ENCODE measurements at places on chromosomes 7 and 10.

GRCh38 chr7:148014541-148014940 is 576.0 kb upstream of the C7orf33 start:
- DNase-seq = no peak

DNA sequence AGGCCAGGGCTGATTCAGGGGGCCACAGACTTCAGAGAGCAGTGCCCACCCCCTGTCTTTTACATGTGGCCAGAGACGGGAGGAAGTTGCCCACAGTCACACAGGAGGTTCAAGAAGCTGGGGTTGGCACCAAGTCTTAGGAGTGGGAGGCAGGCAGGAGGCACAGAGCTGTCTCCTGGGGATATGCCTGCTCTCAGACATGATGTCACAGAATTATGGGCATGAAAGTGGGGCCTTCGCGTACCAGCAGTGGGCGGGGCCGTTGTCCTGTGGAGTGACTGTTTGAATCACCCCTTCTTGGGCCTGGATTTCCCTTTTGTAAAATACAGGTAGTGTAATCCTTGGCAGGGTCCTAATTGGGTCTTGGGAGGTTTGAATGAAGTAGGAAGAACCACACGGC is 81.2 kb upstream of the PPIF start:
- no peak for DNase-seq

GRCh38 chr10:8594176-8594575 is 539.7 kb downstream of the GATA3 start:
- no peak for DNase-seq

DNA sequence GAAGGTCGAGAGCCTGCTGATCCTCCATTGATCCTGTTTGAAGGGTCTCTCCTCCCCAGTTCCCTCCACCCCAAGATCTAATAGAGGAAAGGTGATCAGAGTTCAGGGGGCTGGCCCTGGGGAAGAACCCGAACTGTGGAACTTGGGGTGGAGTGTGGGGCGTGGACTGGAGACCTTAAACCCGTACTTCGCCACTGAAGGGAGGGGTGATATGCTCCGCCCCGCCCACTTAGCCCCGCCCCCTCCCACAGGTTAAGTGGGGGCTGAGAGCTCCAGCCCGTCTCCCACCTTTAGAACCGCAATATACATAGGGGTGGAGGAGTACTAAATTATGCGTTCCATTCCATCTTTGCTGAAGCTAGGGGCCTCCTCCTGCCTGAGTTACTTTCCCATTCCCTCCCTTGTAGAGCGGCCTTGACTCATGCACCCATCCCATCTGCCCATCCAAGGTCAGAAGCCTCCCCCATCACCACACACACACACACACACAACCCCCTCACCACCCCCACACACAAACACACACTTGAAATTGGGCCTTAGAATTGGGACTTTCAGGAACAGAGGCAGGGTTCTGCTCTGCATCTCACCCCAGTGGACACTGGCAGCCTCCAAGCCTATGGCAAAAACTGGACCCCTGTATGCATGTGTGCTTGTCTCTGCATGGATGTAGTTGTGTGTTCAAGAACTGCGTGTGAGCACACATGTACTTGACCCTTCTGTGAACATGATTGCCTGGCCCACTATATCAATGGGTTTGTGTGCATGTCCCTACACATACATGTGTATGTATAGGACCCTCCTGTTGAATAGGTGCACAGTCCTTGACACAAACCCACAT is 991 bp downstream of the SEMA4G start:
- peak; percentile 45 for DNase-seq

GRCh38 chr10:77537071-77537470 is 100.5 kb downstream of the KCNMA1 start:
- no peak for DNase-seq

GRCh38 chr10:34176351-34176750 is 638.7 kb downstream of the PARD3 start:
- DNase-seq = no peak

GRCh38 chr7:44607141-44608068 is 978 bp downstream of the OGDH start:
- DNase-seq = no peak

- DNase-seq = no peak
Observed at GRCh38 chr10:87511526-87511925, 6.8 kb downstream of the MINPP1 start.

DNA sequence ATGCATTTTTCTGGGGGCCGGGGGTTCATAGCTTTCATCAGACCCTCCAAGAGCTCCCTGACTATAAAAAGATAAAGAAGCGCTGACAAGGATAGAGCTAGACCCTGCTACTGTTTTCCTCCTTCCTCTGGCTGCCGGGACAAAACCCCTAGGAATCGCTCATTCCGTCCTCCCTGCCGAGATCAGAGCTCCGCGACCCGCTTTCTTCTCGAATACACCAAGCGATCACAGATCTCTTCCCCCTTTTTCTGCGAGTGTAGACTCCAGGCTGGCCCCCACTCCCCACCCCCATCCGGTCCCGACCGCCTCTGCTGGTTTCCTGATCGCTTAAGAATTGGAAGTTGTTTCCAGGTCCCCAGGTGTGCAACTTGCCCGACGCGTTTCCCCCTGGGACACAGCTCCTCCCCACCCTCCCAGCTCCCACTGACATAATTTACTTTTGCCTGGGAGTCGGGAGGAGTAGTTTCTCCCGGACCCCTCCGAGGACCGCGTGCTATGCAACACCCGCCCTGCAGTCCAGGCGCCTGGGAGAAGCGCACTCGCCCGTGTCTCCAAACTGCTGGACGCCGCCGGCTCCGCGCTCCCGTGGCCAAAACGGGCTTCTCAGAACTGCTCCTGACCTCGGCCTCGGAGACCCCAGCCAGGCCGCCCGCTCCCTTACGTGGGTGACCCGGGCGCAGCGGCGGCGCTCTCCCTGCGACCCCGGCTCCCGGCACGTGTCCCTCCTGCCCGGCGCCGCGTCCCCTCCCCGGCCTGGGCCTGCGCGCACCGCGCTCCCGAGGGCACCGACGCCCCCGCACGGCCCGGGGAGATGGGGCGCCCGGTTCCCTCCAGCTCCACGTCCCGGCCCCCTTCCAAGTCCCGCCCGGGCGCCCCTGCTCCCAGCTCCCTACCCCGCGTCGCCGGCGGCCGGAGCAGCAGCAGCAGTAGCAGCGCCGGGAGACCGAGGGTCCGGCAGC is 552 bp downstream of the IL15RA start:
- DNase-seq = peak; percentile 46

- DNase-seq = no peak
Observed at GRCh38 chr7:92850516-92850915, 14.1 kb upstream of the CDK6 start.

DNA sequence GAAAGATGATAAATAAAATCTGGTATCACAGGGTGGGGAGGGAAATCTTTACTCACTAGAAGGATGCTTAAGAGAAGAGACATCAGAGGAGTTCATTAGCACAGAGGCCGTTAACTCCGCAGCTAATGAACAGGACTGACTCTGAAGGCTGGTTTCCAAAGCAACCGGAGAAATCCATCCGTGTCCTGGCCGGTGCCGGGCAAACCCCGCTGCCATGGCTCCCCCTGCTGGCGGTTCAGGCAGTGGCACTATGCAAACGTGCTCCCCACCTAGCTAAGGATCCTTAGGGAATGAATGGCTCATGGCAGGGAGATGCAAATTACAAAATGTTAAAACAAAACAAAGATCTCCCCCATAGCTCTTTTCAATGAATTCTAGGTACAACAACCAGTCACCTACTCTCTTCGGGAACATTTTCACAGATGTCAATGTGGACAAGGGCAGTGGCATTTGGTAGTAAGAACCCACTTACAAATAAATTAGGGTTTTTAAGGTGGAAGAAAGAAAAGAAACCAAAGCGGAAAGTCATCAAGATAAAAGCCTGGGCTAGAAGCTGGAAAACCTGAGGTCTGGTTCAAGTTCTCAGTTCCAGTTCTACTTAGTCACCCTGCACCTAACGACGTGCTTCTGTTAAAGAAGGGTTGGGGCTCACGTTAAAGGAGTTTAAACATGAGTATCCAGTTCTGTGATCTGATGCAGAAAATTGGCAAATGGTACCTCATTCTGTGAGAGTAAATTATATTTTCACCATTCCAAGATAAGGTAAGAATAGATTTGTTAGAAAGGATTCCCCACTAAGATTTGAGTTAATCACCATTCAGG is 138.2 kb downstream of the SVIL start:
- DNase-seq = peak; percentile 66

GRCh38 chr7:138459413-138460175 is 465 bp upstream of the TRIM24 start:
- peak; percentile 98 for DNase-seq

- DNase-seq = no peak
Observed at GRCh38 chr10:127976286-127976685, 69.4 kb downstream of the PTPRE start.

DNA sequence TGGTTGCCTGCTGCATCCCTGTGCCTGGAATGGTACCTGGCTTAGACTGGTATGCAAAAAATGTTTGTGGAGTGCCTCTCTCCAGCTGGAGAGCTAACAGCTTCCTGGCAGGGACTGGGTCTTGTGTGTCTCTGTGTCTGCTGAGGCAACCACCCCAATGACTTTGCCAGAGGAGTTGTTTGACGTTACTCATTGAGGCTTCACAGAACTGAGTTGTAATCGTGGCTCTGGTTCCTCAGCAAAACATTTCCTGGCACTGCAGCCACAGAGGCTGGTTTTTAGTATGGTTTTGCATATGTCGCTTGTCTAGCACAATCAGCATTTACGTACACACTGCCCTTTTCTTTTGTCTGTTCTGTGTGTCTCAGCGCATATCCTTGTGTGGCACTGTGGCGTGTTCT is 7.5 kb downstream of the ZNF282 start:
- DNase-seq = no peak

DNA sequence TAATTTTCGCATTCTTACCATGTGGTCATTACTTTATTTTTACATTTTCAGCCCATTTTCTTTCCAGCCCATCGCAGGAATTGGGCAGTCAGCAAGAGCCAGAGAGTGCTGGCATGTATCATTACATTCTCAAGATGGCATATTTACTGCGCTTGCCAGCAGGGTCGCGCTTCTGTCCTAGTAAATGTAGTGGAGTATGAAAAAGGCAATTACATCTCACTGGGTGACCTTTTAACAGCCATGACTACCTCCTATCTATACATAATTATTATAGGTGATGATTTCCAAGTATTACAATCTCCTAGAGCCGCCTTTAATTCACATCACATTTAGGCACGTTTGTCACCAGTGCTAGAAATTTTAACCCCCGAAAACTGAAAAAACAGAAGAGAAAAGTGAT is 433.7 kb upstream of the MGMT start:
- DNase-seq = no peak

DNA sequence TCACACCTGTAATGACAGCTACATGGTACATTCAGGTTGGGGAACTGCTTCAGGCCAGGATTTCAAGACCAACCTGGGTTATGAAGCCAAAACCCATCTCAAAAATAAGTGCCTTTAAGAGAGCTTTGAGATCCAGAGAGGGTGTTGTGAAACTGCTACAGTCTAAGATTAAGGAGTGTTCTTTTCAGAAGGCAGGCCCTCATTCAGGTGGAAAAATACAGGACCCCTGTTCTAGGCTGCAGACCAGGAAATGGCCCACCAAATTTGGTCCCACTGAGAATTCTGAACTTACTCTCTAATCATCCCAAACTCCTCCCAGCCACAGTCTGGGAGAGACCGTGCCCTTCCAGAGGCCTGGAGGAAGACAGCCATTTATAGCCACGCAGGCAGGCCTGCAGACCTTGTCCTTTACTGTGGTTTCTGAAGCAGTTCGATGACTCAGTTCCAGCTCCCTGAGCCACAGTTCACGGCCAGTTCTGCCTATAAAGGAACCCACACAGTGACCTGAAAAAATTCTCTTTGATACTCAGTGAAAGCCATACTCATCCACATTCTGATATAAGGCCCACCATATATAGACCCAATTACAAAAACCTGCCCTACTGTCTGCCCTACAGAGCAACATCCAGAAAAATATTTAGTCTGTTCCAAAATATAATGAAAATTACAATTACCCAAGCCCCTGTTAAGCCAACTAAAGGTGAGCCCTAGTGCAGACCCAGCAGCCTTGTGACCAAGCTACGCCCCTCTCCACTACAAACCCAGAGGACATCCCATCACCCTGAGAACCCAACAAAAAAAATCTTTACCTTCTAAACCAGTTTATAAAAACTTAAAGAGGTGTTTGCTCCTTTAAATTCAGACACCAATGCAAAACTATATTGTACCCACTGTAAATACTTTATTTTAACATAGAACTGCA is 21.2 kb downstream of the ZNF680 start:
- DNase-seq = no peak

DNA sequence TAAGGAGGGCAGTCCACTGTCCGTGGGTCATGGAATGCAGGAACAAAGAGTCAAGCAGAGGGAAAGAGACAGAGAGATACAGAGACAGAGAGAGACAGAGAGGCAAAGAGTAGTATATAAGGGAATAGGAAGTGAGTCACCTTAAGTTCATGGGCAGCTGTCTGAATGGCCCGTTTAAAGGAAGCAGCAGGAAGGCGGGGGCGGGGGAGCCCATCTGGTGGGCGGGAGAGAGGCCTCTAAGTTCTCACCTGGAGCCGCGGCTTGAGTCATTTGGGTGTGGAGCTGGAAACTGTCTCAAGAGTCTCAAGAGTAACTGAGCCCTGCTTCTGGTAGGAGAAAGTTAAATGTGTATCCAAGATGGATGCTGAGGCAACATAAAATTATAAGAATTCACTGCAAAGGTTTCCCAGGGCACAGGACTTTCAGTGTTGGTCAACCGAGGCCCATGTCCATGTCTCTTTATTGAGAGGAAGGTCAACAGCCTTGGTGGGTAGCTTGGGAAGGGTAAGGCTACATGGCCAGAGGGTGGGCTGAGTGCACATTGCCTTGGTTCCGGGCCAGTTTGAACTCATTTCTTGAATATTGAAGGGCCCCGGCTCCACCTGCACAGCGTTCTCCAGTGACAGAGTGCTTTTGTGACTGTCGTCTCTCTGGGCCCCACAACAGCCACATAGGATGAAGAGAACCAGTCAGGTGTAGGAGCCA is 85.5 kb upstream of the CACUL1 start:
- DNase-seq = no peak

DNA sequence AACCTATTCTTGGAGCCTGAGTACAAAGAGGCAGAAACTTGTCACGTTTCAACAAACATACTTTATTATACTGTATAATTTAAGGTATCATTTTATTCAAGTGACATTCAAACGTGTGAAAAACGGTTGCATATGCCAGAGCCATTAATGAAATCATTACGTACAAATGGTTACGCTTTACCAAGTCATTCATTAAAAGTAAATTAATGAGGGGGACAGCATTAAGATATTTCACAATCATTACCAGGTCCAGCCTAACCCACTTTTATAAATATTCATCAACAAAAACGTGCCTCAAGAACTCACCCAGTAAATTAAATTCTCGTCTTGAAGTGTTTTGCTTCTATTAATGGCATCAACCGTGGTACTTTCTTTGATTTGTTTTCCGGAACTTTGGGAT is 253.0 kb downstream of the RPS24 start:
- DNase-seq = no peak

DNA sequence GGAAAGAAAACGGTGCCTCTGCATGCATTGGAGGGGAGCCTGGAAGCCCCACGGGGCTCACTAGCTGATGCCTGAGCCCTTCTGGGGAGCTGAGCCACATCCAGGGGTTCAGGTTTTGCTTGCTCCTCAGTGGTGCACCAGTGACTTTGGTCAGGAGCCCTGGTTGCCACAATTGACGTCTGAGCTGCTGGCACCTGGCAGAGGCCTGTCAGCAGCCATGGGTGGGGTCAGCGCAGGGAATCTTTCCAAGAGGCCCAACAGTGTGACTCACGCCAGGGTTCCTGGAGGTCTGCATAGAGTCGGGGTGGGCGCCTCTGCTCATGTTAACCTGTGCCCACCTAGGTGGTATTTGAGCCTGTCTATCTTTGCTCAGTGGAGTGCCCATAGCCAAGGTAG is 138.7 kb downstream of the NEURL1 start:
- no peak for DNase-seq
